ENCODE measurements at places on chromosomes 7 and 10.

DNA sequence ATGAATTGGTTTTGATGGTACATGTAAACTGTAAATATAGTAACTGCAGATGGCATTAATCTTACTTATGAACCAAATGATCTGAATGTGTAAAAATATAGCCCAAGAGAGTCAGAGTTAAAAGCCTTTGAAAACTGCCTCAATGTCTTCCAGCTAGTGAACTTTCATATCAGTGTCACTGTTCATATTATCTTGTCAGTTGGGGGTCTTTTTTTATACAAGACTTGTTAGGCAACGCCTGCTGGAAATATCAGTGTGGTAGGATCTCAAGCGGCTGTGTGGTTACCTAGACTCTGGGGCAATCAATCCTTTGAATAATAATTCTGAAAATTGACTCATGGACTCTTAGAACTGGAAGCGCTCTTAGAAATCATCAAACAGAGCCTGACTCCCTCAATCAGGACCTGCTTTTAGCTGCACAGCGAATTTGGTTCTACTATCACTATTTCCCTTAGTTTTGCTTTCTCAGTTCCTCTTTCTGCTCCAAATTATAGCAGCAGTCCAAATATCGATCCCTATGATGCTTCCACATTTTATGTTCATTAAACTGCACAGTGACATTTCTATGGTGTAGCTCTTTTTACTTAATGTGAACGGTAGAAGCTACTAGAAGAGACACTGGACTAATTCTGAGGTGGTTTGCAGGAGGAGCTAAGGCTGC lies 100.1 kb upstream of the COL1A2 start:
- no peak for DNase-seq

GRCh38 chr7:12314199-12314598 lies 89.5 kb downstream of the VWDE start:
- DNase-seq = no peak

- DNase-seq = no peak
Observed at GRCh38 chr7:46029111-46029704, 108.1 kb upstream of the IGFBP3 start.

GRCh38 chr7:90661290-90662151 lies 65.4 kb downstream of the CDK14 start:
- DNase-seq = no peak

- DNase-seq = no peak
Observed at GRCh38 chr10:116385311-116385710, 42.3 kb upstream of the PNLIPRP3 start.

GRCh38 chr10:15491856-15492642 lies 121.0 kb upstream of the FAM171A1 start:
- DNase-seq = no peak

DNA sequence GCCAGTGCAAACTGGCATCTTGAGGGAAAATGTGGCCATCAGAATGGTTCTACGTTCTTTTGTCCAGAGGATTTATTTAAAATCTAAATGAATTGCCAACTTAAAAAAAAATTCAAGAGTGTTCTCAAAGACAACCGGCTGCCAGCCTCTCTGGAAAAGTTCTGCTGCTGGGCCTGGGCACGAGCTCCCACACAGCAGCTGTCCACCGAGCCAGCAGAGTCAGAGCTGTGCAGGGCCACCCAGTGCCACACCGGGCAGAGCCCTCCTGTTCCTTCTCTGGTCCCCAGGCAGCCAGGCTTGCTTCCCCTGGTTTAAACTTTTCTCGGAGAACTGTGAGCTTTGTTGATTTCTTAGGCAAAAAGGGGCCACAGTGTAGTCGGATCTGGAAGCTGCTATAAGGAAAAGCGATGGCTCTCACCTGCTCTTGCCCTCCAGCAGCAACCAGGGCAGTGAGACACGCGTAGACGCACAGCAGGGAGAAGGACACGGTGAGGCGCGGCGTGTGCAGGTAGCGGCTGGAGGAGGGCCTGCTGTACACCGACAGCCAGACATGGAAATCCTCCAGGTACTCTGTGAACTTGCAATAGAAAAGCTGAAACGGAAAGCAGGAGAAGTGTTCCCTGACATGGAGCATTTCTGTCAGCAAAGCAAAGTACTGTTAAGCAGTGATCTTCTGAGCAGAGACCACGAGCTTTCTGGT lies 111.6 kb downstream of the PKD1L1 start:
- no peak for DNase-seq

DNA sequence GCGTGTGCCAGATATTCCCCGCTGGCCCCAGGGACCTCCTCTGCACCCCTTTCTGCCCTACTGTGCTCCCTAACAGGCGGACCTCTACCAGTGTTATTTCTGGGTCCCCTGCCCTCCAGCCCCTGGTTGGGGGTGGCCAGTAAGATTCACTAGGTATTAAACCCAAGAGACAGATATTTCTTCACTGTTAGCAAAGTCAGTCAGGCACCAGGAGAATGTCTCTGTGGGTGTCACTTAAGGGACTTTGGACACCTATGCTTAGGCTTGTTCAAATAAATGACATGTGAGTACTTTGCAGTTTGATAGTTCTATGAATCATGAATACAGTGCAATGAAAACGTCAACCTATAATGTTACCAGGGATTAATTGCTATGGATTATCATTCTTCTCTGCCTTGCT lies 234.3 kb upstream of the IGFBP3 start:
- no peak for DNase-seq

GRCh38 chr7:68492359-68492690 lies 1106.0 kb upstream of the AUTS2 start:
- DNase-seq = no peak

DNA sequence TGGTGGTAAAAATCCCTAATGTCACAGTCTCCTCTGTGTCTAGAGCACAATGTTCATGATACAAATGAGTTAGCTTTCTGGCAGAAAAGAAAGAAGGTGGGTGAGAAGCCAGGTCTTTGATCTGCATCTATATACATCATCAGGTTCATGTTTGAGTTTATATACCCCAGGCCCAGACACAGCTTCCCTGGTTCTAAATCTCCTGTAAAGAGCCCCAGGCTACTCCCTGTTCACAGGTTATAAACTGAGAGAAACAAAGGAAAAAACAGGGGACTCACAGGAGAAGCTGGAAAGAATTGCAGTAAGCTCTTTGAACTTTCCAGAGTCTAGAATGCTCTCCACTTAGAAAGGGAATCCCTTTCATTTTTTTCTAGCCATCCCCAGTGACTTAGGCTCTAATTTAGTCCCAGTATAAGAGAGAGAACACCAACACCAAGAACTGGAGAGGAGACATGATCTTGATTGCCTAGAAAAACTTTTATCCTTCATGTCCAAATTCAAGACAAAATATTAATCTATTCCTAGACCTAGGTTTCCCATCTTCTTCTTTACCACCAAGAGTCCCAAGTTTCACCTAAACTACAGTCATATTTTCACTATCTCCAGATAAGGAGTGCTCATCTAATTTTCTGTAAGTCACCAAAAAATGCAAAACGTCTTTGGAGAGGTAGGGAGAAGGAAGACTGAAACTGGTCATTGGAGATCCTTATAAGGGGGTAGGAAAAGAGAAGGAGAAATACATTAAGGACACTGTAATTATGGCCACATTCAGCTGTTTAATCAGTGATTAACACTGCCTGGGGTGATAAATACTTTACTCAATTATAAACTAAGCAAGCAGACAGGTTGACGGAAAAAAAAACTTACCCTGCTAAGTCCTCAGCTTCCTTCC lies 469 bp downstream of the MSS51 start:
- no peak for DNase-seq

DNA sequence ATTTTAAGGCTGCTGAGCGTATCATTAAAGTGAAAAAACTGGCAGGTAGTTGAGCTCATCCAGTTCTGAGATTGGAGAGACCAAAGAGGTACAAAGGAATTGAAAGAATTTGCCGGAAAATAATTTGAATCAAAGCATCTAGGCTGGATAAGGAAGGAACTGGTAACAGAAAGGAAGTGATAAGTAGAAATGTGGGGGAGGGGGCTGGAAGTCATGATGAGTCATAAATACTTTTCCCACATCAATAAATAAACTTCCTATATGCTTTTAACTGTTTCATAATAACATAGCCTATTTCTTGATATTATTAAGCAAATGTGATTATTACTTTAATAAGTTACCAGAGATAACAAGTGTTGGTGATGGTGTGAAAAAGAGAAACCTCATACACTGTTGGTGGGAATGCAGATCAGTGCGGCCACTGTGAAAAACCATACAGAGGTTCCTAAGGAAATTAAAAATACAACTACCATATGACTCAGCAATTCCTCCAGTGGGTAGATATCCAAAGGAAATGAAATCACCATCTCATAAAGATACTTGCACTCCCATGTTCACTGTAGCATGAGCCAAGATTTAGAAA lies 27.0 kb downstream of the ZNF438 start:
- DNase-seq = no peak

DNA sequence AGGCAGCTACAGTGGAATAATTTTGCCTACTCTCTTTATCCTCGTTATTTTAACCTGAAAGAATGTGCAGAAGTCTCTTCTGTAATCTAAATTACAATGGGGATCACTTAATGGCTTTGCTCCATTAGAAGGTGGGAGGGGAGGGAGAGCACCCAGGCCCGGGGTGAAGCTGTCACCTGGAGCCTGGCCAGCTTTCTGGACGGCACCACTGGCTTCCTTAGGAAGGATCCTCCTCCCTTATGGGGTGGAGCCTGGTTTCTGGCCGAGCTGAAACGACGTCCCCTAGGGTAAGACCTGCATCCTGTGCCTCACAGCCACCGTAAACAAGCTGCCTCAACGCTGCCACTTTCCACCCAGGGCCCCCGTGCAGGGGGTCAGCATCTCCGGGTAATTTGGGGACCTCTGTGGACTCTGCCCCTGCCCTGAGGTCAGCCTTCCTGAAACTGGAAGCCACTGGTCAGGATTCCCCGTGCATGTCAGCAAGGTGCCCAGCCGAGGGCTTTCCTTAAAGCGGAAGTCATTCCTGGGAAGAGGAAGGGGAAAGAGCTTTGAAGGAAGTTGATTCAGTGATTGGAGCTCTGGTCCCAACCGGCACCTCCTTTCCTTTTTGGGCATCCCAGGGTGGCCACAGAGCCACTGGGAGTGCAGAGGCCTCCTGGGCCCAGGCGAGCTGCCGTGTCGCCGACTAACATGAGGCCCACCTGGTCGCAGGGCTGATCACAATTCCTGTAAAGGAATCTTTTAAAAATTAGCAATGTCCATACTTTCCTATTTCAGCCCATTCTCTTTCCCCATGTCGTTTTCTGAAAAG lies 569.1 kb downstream of the DNAJB6 start:
- DNase-seq = no peak

- no peak for DNase-seq
Observed at GRCh38 chr7:31432836-31433340, 81.0 kb upstream of the ITPRID1 start.

DNA sequence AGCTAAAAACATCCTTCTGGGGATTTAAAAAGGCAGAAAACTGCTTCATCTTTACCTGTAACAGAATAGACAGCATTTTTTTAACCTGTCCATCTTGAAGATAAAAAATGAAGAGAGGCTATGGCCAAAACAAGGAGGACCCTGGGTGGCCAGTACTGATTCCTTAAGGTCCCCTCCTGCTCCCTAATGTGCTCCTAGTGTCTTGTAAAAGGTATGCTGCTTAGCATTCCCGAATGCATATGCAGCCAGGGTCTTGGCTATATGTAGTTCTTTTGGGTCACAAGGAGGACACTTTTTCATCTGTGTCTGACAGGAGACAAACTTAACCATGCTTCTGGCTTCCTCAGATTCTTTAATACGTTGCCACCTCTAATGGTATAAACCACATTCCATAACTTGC lies 93.9 kb upstream of the SLC13A1 start:
- DNase-seq = no peak

DNA sequence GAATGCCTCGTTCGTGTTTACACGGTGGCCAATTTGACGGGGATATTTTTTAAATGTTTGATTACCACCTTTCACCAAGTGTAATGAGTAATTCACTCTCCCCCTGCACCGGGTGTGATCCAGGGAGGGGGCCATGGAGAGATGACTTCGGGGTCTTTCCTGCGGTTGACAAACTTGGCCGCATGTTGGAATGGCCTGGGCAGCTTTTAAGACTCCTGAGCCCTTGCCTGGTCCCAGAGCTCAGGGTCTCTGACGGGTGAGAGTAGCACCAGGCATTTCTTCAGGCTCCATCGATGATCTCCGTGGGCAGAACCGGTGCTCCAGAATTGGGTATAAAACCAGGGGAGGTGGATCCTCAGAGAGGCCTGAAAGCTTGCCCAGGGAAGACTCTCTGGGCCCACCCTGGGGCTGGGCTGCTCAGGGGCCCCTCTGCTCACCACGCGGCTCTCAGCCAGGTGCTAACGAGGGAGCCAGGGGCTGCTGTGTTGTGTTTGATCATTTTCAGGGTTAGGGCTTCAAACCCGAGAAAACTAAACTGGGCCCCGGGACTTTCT lies 882 bp downstream of the ZNF282 start:
- DNase-seq = no peak

GRCh38 chr7:126511046-126511445 lies 741.7 kb downstream of the GRM8 start:
- DNase-seq = no peak

GRCh38 chr10:96287392-96288105 lies 16.2 kb upstream of the BLNK start:
- DNase-seq = no peak

- no peak for DNase-seq
Observed at GRCh38 chr10:1551636-1552338, 185.5 kb downstream of the ADARB2 start.

GRCh38 chr7:50539725-50540124 lies 25.5 kb downstream of the DDC start:
- DNase-seq = no peak

DNA sequence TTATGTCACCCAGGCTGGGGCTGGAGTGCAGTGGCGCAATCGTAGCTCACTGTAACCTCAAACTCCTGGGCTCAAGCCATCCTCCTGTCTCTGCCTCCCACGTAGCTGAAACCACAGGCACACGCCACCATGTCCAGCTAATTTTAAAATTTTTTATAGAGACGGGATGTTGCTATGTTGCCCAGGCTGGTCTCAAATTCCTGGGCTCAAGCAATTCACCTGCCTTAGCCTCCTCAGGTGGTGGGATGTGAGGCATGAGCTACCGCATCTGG lies 123.2 kb upstream of the PARD3 start:
- no peak for DNase-seq

DNA sequence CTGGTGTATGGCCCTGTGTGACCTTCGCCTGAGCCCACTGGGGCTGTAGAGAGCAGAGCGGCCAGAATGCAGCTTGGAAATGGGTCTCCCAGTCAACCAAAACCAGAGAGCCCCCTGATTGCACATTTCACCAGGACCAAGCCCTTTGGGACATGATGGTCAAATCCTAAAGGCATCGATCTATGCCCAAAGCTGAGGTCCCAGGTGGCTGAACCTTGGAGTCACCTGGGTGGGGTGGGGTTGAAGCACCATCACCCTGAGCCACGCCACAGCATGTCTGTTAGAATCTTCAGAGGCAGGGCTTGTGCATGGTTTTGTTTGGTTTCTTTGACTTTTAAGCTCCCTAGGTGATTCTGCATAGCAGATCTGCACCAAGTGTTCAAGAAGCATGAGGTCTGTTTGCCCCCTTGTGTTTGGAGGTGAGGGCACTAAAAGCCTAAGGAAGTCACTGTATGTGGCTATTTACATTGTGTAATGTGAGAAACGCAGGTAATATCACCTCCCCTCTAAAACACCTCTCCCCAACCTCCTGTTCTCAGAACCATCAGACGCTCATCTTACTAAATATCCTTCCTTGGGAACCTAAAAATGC lies 9.6 kb downstream of the PKD1L1 start:
- DNase-seq = no peak

GRCh38 chr7:20783125-20783699 lies 3.5 kb downstream of the SP8 start:
- DNase-seq = no peak

- DNase-seq = no peak
Observed at GRCh38 chr10:71173466-71173865, 38.9 kb upstream of the UNC5B start.

All from CD4-positive, alpha-beta T cell treated with Interleukin-2 at 100 ng/mL for 4 hours (primary cell).